ENCODE measurements at places on chromosomes 1 and 21.

- no peak for DNase-seq
These were observed 59.4 kb downstream of the EPB41 start for GRCh38 chr1:28973596-28974421.

GRCh38 chr1:225617956-225618355 lies 35.0 kb downstream of the ENAH start:
- no peak for DNase-seq

GRCh38 chr1:229758101-229759036 lies 132.3 kb downstream of the URB2 start:
- no peak for DNase-seq

DNA sequence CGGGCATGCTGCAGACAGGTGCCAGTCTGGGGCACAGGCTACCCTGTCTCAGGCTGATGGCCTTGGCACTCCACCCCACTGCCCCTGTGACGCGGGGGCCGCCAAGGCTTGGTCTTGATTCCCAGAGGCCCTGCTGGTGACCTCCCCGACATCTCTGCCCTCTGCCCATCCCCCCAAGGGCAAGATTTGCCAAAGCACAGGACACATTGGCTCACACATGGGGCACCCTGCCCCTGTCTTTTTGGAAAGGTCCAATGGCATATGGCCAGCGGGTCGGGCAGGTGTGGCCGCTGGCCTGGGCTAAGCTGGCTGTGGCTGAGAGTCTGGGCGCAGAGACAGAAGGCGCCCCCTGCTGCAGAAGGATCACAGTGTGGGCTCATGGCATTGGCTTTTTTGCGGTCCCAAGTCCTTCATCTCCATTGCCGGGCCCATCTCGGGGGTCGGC lies 4.6 kb downstream of the MIB2 start:
- DNase-seq: no peak

- no peak for DNase-seq
These were observed 91.9 kb upstream of the KCNK2 start for GRCh38 chr1:214990619-214991018.

DNA sequence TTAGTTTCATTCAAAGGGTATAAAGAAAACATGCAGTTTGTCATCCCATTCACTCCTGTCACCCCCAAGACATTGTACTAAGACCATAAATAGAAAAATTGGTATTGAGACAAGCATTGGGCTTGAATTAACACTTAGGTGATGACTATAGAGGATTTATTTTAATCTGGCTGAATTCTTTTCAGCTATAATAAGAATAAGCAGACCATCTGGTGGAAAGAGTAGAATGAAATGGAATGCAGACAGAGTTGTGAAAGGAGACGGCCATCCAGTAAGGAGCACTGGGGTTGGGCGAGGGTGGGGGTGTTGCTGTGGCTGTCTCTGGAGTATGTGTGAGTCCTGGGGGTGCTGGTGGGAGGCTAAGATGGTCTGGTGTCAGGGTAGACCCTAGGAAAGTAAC lies 125.0 kb upstream of the IVNS1ABP start:
- DNase-seq: no peak

- no peak for DNase-seq
These were observed 327.3 kb downstream of the SIPA1L2 start for GRCh38 chr1:232302376-232303221.

DNA sequence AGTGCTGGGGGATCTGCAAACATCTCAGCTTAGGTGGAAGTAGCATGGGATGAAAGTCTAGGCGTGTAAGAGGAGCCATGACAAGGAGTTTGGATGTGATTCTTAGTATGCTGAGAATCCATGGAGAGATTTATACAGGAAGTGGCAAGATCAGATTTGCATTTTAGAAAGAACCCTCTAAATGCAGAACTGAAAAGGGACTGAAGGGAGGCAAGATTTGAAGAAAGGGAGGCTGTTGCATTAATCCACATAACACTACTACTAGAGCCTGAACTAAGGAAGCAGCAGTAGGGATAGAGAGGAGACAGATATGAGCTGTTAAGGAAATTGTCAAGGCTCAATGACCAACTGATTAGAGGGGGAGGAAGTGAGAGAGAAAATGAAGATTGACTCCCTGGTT lies 9.8 kb downstream of the C1orf74 start:
- DNase-seq: no peak

DNA sequence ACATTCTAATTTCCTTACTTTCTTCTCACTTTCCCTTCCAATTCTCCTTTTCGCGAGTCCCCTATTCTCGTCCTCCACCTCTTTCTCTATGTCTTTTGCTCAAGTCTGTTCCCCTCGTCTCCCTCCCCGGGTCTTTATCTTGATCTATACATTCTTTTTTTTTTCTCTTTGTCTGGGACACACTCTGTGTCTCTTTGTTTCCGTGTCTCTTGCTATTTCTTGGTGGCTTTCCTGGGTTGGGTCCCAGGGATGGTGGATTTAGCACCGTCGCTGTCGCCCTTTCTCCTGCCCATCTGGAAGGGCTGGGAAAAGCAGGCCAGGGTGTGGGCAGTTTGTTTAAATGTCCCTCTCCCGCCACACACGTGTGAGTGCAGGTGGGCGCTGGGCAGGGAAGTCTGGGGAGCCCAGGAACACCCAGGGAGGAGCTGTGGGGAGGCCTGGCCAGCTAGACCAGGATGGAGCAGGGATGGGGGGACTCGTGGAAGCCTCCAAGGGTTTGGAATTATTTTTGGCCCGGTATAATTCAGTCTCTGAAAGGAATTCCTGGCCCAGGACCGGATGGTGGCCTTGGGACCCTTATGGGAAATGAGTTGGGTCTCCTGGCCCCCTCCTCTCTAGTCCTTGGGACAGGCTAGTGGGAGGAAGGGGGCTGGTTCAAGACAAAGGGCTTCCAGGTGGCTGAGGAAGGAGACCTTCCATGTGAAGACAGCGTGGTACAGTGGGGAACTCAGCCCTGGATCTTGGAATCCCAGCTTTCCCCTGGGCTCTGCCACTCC lies 9.5 kb upstream of the ID3 start:
- DNase-seq: no peak

GRCh38 chr1:204161609-204162493 lies 4.3 kb downstream of the REN start:
- DNase-seq: no peak

GRCh38 chr1:167110586-167110985 lies 16.7 kb downstream of the STYXL2 start:
- DNase-seq: no peak

DNA sequence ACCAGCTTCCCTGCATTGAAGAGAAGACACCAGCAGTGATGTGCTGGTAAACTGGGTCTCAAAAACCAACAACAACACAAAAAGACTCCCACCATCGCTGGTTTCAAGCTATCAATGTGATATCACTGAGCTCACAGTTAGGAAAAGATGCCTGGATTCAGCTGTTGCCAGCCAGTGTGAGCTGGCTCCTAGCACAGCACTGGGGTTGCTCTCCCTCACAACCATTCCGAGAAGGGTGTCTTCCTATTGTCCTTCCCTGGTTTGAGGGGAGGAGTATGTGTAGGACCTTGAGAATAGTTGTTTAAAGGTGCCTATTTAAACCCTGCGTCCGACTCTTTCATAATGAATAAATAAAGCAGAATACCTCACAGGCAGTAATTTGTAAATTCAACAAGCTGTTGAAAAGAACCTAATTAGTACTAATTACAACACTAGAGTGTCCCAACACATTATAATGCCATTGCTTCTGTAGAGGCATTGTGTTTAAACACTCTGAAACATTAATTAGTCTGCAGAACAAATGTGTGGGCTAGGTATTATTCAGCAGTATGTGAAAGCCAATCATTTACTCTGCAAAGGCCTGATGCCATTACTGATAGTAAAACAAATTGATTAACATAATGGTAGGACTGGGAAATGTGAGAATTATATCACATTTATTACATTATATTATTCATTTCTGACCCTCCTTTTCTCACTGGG lies 17.2 kb downstream of the NIBAN1 start:
- DNase-seq: no peak

- DNase-seq: no peak
These were observed 16.6 kb upstream of the AK5 start for GRCh38 chr1:77265180-77265579.

GRCh38 chr1:117653195-117653594 lies 47.3 kb downstream of the TENT5C start:
- no peak for DNase-seq

DNA sequence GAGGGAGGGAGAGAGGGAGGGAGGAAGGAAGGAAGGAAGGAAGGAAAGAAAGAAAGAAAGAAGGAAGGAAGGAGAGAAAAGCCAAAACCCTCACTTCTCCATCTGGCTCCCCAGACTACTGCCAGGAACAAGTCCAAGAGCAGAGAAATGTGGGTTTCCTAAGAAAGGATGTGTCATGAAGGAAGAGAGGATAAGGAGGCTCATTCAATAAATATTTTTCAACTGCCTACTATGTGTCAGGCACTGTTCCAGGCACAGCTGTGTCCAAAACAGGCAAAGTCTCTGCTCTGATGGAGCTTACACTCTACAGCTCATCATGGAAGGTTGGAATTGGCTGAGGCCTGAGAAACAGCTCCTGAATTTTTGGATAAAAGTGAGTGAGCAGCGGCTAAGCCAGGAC lies 42.6 kb upstream of the ATP2B4 start:
- DNase-seq: no peak

DNA sequence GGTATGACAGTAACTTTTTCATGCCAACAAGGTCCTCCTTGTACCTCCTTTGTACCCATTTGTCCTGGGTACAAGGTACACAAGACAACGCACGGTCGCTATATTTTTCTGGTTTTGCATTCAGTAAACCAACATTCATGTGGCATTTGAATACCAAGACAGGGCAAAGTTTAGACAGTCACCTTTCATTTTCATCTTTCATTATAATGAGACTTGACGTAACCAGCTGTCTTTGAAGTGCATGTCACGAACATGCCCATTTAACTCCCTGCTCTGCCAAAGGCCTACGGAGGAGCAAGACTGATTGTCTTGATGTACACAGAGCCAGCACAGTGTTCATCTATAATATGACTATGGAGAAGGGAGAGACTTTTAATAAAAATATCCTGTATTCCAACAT lies 91.0 kb downstream of the SETD4 start:
- no peak for DNase-seq

DNA sequence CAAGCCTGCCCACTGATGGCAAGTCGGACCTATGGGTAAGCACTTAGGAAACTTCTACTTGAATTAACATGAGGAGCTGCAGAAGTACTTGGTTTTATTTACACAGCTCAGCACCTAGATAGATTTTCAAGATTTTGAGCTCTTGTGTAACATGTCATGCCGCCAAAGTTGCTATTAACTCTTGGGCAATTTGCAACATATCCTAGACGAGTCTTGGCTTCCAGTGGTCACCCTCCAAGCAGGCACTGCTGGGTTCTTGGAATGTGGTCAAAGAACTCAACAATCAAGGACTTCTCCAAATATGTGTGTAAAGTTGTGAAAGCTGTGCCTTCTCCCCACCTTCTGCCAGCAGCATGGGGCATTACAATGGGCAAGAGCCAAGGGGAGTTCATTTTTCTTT lies 17.8 kb upstream of the GUCA2B start:
- DNase-seq: no peak

DNA sequence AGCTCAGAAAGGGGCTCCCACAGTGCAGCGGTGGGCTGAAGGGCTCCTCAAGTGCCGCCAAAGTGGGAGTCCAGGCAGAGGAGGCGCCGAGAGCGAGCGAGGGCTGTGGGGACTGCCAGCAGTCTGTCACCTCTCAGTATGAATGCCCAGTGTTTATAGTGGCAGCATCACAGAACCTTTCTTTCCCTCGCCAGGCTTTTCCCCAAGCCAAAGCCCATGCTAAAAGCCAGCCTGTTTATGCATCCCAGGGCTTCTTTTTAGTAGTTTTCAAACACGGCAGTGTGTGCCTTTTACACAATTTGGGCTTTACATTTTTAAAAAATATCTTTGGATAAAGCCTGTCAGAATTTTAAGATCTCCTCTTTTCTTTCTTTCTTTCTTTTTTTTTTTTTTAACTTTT lies 70.6 kb downstream of the CENPF start:
- no peak for DNase-seq

DNA sequence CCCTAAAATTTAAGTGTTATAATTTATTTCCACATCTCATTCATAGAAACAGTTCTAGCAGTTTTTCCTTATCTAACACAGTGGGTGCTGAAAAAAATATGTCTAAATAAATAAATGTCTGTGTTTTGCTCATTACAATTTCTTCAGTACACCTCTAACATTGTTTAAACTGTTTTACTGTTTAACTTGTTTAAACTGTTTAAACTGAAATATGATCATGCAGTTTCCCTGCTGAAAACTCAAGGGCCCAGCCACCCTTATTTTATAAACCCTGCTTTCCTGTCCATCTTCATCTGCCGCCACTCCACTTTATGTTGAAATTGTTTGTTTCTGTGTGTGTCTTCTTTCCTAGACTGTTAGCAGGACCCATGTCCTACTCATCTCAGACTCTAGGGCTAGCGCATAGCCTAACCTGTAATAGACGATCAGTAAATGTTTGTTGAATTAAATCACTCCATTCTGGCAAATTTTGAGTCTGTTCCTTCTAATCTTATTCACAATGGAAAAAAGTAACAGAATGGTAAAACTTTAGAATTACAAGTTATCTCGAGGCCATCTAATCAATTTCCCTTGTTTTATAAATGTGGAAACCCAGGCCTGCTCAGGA lies 9.4 kb upstream of the PIK3C2B start:
- DNase-seq: no peak

DNA sequence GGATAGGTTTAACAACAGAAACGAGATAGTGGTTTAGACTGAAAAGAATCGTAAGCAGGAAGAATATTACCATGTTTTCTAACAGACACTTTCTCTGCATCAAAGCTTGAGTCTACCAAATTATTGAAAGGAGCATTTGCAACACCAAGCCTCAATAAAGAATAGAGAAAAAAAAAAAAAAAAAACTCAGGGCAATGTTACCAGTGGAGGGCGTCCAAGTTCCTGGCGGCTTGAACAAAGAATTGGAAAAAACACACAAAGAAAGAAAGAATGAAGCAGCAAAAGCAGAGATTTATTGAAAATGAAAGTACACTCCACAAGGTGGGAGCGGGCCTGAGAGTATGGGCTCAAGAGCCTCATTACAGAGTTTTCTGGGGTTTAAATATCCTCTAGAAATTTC lies 686.5 kb upstream of the ADGRL2 start:
- no peak for DNase-seq

GRCh38 chr1:42992054-42992571 lies 33.4 kb upstream of the SLC2A1 start:
- DNase-seq: no peak

GRCh38 chr1:179095924-179096323 lies 14.1 kb downstream of the TOR3A start:
- DNase-seq: no peak

GRCh38 chr21:33025489-33026442 lies at the start of gene OLIG2:
Gene OLIG2, plus strand, starts transcription at chr21:33025935. Its CDS starts 928 bp downstream, at chr21:33026863.
- DNase-seq: no peak

DNA sequence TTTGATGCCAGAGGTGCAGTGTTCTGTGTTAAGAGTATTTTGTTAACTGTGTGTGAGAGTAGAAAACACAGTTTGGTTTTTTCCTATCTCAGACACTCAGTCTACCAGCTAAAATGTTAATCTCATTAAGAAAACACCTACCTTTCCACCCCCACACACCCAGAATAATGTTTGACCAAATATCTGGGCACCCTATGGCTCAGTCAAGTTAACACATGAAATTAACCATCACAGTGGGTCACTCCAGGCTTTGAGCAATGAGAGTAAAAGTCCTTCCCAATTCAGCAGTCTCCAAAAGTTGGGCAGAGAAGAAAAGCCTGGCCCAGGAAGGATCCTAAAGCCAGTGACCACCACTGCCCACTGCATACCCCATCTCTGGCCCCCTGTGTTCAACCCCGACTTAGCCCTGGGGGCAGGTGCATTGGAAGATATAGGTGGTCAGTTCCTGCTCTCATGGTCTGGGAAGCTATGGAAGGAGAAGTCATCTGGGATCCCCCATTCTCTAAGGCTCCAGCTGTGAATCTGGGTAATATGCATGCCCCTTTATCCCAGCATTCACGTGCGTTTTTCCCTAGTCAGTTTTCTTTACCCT lies 50.2 kb upstream of the CSF3R start:
- no peak for DNase-seq

All from Calu3 (cell line).